ENCODE measurements at places on chromosomes 3 and 15.

DNA sequence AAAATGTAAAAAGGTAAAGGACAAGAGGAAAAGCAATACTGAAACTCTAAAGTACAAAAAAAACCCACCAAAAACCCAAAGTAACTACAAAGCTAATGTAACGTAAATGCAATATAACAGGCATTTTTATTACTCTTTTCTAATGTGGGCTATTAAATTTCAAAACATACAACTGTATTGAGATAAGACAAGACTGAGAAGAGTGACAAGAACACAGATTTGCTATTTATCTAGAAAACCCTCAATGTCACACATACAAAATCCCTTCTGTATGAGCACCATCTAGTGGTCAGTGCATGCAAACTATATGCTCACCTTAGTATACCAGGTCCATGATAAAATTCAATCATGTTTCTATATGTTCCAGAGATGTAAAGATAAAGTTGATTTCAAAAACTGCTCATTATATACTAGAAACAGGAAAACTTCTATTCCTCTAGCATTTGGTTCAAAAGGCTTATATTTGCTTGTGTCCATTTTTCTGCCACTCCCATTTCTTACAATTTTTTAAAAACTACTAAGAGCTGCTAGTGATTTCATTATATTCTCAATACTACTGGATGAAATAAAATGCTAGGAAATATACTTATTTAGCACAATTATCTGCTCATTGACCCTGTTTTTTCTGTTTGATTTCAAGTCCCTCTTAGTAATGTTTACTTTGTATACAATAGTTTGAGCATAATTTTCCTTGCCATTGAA is 111.4 kb downstream of the DLG1 start:
- DNase-seq: no peak

DNA sequence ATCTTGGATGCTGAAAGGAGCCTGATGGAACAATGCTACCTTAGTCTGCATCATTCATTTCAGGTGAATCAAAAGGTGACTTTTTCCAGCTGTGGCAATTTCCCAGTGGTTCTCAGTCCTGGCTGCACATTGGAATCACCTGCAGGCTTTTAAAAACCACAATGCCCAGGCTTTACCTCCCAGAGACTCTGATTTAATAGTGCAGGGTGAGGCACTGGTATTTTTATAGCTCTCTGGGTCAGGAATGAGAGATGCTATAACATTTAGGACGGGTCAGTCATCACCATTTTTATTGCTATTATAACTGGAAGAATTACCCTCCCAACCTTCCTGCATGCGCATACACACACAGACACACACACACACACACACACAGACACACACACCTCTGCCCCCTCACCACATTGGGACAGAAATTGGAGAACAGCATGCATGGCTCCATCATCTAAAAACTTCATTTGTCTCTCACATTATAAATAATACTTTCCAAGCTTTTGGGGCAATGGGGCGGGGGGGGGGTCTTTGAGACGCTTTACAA is 41.1 kb downstream of the LARP6 start:
- no peak for DNase-seq

- no peak for DNase-seq
Observed at GRCh38 chr3:162200836-162201235, 704.2 kb downstream of the OTOL1 start.

DNA sequence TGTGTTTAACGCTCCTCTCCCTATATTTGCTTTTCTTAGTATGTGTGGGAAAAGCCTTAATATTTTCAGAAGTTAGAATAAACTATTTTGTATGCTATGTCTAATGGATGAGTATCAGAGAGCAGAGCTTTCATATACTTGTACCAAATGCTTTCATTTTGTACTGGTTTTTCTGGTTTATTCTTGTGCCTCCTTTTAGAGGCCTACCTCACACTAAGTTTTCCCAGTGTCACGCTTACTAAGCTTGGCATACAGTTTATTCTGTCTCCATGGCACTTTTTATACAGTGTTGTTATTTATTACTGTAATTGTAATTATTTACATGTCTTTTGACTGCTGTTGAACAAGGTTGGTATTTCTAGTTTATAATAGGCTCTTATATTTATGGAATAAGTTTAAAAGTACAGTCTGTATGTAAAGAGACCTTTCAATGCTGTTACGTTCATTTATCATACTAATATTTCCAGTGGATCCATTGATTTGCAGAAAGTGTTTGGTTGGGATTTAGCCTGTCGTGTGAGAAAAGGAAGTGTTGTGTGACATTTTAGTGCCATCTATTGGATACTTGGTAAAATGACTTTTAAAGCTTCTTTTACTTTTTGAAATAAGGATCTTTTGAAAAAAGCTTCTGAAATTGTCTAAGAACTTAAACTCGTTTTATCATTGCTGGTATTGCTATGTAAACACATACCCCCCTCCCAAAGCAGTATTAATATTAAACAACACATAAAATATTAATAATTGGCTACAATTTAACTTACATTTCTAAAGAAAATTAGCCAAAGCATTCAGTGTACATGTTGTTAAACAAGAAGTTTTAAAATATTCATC is 5.2 kb upstream of the EBLN2 start:
- DNase-seq: no peak

- DNase-seq: no peak
Observed at GRCh38 chr3:138950006-138950644, 3.1 kb downstream of the FOXL2NB start.

GRCh38 chr3:158768881-158769543 is 32.8 kb upstream of the MFSD1 start:
- no peak for DNase-seq

GRCh38 chr15:38242055-38242454 is 10.6 kb upstream of the SPRED1 start:
- no peak for DNase-seq

- DNase-seq: no peak
Observed at GRCh38 chr3:115004201-115005140, 142.6 kb downstream of the ZBTB20 start.

DNA sequence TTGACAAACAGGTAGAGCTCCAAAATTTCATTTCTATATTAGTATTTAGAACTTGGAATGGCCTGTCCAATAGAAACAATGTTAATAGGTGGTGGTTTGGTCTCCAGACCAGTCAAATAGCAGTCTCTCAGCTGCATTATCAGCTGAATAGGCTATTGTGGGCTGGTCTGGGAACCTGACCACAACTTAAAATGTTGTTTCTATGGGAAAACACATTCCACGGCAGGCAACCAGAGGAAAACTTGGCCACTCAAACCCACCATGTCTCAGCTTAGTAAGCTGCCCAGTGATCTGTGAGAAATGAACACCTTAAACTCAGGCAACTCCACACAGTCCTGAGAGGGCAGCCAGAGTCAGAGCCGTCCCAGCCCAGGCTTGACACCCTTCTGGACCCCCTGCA is 20.4 kb downstream of the FBN1 start:
- no peak for DNase-seq

- DNase-seq: no peak
Observed at GRCh38 chr3:116059421-116060096, 385.7 kb downstream of the LSAMP start.

GRCh38 chr15:29568840-29569532 is 253.3 kb downstream of the TJP1 start:
- DNase-seq: no peak

DNA sequence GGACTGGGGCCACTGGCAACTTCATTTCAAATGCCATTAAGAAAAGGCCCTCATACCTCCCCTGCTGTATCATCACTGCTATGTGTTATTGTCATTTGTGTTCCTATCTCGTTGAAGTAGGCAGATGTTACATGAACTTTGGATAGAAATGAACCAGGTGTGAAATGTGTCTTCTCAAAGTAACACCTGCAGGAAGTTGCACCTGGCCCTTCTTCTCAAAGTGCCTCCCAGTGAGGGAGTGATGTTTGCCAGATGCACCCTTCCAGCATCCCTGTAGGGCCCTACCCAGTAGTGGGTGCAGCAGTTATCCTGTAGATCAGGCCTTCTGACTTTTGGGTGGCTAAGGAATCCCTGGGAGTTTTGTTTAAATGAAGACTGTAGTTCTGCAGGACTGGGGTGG is 197.7 kb upstream of the CTNNB1 start:
- no peak for DNase-seq
